ENCODE measurements at places on chromosomes 16 and 17.

- no peak overlapping the region for H3K27ac ChIP-seq
- H3K36me3 ChIP-seq: no peaks in the 10 kb centered on the region
- H3K4me3 ChIP-seq: no peak overlapping the region
- DNase-seq: peak; percentile 34
- H3K4me1 ChIP-seq: peaks cover 2% of the 10 kb centered on the region
- no peaks in the 10 kb centered on the region for H3K27me3 ChIP-seq
Observed at GRCh38 chr17:3602499-3602898, 6.7 kb downstream of the TRPV1 start.

- H3K4me1 ChIP-seq: peaks cover 15% of the 10 kb centered on the region
- no peak overlapping the region for H3K4me3 ChIP-seq
- H3K27ac ChIP-seq: no peak overlapping the region
Observed at GRCh38 chr16:66300037-66300436, 66.5 kb upstream of the CDH5 start.

DNA sequence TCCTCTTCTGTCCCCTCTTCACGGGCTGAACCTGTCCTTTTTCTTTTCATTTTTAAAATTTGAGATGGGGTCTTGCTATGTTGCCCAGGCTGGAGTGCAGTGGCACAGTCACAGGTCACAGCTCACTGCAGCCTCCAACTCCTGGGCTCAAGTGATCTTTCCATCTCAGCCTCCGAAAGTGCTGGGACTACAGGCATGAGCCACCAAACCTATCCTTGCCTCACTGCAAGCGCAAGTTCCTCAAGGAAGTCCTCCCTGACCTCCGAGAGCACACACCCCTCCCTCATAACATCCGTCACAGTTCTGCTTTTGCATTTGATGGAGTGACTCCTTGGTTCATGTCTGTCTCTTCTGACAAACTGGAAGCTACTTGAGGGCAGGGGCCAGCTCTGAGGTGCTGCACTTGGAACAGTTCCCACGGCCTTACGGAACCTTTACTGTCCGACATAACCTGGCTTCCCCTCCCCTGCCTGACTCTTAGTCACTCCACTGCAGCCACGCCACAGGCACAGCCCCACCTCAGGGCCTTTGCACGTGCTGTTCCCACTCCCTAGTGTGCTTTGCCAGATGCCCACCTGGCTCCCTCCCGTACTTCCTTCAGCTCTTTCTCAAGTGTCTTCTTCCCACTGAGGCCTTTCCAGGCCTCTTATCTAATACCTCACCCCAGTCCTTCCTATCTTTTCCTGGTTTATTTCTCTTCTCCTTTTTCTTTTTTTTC is 4.4 kb downstream of the TBX6 start:
- DNase-seq: no peak
- H3K4me1 ChIP-seq: peaks cover 38% of the 10 kb centered on the region
- peaks cover 32% of the 10 kb centered on the region for H3K36me3 ChIP-seq
- H3K4me3 ChIP-seq: no peak overlapping the region
- H3K27me3 ChIP-seq: no peaks in the 10 kb centered on the region
- H3K27ac ChIP-seq: no peak overlapping the region

DNA sequence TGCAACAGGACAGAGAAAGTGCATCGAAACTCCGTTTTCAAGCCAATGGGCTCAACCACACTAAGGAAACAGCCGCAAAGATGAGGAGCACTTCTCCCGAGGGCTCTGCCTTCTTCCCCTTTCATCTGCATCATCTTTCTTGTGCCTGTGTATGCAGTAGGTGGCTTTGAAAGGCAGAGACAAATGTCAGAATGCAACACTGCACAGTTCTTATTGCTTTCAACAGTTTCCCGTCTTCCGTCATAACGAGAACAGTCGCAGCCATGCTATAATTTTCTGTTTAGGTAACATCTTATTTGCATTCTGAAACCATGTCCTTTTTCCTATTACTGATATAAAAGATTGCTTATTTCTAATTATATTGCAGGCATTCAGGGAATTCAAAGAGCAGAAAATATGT is 205.2 kb downstream of the SLC39A11 start:
- DNase-seq: no peak
- peaks cover 7% of the 10 kb centered on the region for H3K36me3 ChIP-seq
- H3K4me3 ChIP-seq: no peak overlapping the region
- no peaks in the 10 kb centered on the region for H3K27me3 ChIP-seq

GRCh38 chr17:59332749-59333377 is 1.4 kb downstream of the YPEL2 start:
- peaks cover 3% of the 10 kb centered on the region for H3K27me3 ChIP-seq
- peak overlapping the region; percentile 88 for H3K4me3 ChIP-seq
- H3K4me1 ChIP-seq: peaks cover 52% of the 10 kb centered on the region
- peak; percentile 47 for DNase-seq
- H3K36me3 ChIP-seq: peaks cover 2% of the 10 kb centered on the region

DNA sequence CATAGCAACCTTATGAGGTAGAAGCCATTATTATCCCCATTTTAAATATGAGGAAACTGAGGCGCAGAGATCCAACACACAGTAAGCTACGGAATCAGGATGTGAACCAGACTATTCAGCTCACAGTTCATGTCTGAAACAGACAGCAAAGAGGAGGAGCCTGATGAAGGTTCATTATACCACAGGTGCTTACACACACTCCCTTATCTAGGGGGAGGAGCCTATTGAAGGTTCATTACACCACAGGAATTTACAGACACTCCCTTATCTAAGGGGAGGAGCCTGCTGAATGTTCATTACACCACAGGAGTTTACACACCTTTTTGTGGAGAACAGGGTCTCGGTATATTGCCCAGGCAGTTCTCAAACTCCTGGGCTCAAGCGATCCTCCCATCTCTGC is 21.9 kb downstream of the C16orf95 start:
- DNase-seq: no peak
- H3K27me3 ChIP-seq: no peaks in the 10 kb centered on the region
- H3K4me3 ChIP-seq: no peak overlapping the region
- no peak overlapping the region for H3K27ac ChIP-seq
- H3K4me1 ChIP-seq: peaks cover 3% of the 10 kb centered on the region

DNA sequence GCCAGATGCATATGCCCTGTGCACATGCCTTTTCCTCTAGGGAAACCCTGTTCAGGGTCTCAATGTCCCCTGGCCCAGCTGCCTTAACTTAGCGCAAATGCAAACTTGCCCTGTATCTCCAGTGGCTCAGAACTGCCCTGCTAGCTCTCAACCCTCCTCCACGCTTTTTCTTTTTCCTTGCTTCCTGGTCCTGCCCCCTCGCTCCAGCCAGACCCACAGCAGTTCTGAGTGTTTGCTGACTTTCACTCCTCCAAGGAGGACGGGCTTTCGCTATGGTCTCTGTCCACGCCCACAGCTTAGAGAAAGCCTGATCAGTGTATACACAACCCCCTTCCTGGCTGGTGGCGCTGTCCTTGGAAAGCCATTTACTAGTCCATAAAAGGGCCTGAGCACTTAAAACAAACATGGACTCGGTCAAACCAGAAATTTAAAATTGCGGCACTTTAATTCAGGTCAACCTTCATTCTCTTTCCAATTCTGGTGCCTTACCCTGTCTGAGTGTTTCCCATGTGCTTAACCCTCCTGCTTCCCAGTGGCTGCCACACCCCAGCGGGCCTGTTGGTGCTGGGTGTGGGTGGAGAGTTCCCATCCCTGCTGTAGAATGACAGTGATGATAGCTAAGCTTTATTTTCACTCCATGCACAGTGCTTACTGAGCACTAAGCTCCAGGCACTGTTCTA is 15.6 kb upstream of the TMEM98 start:
- H3K4me1 ChIP-seq: peaks cover 32% of the 10 kb centered on the region
- no peak overlapping the region for H3K27ac ChIP-seq
- H3K4me3 ChIP-seq: no peak overlapping the region
- DNase-seq: no peak

GRCh38 chr17:65173284-65173793 is 36.2 kb downstream of the RGS9 start:
- H3K27me3 ChIP-seq: no peaks in the 10 kb centered on the region
- peaks cover 29% of the 10 kb centered on the region for H3K4me1 ChIP-seq
- peak; percentile 89 for DNase-seq

DNA sequence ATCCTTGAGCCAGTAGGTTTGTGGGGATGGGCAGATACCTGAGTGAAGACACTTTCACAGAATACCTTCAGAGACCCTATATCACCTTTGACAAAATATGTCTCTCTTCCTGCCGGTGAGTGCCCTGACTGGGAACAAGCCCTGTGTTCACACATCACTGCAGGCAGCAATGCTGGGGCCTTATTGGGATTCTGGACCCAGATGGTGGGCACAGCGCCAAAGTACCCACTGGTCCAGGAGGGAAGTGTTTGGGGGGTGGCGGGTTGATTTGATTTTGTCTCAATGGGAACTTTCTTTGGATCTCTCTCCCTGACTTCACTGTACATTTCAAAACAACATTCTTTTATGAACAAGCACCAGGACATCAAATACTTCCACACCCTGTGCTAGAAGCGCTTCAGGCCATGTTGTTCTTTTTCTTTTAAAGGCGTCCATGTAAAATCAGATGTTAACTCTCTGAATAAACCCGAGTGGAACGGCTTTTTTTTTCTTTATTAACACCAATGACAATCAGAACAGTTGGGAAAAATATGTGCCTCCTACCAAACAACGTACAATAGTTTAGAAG is 62.4 kb upstream of the AKTIP start:
- no peak for DNase-seq
- no peaks in the 10 kb centered on the region for H3K36me3 ChIP-seq
- no peaks in the 10 kb centered on the region for H3K4me1 ChIP-seq
- H3K27me3 ChIP-seq: peaks cover 2% of the 10 kb centered on the region
- H3K27ac ChIP-seq: no peak overlapping the region
- no peak overlapping the region for H3K4me3 ChIP-seq

DNA sequence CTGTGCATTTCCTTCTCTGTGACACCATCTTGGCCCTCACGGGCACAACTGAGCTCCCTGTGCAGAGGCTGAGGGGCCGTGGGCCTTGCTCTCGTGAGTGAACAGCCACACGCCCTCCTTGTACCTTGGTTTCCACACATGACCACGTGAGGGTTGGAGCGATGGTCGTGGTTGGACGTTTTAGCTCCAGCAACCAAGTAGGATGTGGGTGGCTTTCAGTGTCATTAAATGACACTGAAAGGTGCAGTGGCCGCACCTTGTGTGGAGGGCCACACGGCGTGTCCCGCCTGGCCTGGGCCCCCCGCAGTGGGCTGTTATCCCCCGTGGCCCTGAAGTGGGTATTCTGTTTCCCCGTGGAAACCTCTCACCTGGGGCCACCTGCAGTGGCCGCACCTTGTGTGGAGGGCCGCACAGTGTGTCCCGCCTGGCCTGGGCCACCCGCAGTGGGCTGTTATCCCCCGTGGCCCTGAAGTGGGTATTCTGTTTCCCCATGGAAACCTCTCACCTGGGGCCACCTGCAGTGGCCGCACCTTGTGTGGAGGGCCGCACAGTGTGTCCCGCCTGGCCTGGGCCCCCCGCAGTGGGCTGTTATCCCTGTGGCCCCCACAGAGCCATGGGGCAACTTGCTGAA is 28.2 kb downstream of the ACSF3 start:
- peaks cover 19% of the 10 kb centered on the region for H3K4me1 ChIP-seq
- H3K27ac ChIP-seq: no peak overlapping the region
- H3K27me3 ChIP-seq: no peaks in the 10 kb centered on the region
- DNase-seq: no peak

Data from activated CD8-positive, alpha-beta T cell treated with anti-CD3 and anti-CD28 coated beads, Interleukin-2, amount 10 ng/mL, durations not matched to agents 7 days and 5 days (primary cell).